ENCODE measurements at places on chromosomes 5 and 9.

DNA sequence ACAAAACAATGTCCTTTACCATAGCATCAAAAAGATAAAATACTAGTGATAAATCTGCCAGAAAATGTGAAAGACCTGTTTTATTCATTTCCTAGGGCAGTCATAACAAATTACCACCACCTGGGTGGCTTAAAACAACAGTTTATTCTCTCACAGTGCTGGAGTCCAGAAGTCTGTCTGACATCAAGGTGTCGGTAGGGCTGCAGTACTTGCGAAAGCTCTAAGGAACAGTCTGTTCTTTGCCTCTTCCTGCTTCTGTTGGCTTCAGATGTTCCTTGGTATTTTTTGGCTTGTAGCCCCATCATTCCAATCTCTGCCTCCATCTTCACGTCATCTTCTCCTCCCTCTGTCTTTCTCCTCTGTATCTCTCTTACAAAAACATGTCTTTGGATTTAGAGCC is 51.0 kb downstream of the PTPDC1 start:
- DNase-seq = no peak

- DNase-seq = no peak
Measured at GRCh38 chr5:27325513-27325912, 287.1 kb upstream of the CDH9 start.

DNA sequence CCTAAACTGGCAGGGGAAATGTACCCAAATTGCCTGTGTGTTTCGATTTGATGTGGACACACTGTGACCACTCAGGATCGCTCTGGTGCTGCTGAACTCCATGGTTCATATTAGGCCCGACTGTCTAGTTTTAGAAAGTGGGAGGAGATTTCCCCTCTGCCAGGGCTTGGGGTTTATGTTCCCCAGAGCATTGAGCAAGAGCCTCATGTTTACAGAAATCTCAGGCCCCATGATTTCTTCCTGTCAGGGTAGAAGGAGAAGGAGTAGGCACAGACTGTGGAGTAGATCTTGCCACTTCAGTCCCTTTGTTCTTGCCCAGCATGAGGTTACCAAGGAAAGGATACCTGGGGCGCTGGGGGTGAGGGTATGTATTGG is 40.8 kb upstream of the GLRX start:
- DNase-seq = no peak

DNA sequence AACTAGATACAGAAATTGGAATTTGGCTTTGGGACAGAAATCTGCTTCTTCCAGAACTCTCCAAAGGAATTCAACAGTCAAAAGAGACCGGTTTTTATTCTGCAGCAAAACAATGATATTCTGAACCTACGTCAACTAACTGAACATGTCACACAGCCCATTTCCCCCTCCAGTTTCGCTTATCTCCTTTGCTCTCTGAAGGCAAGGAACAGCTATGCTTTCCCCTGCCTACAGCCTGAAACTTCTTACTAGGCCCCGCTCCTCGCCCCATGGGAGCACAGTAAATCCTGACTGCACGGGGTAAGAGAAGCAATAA is 488 bp downstream of the SKIC3 start:
- DNase-seq = peak; percentile 45

All from COR-L47 (cell line).